ENCODE measurements at places on chromosomes 5 and 9.
A peak's percentile ranks its signal among the peaks of the same experiment; 100 is the strongest.

- DNase-seq: no peak
These were observed 19.9 kb upstream of the PCA3 start for GRCh38 chr9:76744336-76744735.

DNA sequence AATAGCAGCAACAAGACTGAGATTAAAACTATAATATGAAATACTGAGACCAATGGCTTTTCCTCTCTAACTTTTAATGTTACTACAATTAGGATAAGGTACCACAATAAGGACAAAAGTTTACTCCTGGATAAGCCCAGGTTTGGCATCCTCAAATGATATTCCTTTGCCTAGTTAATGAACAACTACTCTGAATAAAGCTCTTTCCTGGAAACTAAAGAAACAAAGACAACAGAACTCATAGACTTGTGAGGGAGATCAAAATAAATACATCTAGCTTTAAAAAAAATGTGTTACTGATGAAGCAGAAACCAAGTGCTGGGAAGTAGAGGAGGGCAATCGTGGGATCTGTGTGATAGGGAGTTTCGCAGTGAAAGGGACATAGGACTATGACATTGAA lies 19.3 kb upstream of the RAPGEF6 start:
- no peak for DNase-seq

DNA sequence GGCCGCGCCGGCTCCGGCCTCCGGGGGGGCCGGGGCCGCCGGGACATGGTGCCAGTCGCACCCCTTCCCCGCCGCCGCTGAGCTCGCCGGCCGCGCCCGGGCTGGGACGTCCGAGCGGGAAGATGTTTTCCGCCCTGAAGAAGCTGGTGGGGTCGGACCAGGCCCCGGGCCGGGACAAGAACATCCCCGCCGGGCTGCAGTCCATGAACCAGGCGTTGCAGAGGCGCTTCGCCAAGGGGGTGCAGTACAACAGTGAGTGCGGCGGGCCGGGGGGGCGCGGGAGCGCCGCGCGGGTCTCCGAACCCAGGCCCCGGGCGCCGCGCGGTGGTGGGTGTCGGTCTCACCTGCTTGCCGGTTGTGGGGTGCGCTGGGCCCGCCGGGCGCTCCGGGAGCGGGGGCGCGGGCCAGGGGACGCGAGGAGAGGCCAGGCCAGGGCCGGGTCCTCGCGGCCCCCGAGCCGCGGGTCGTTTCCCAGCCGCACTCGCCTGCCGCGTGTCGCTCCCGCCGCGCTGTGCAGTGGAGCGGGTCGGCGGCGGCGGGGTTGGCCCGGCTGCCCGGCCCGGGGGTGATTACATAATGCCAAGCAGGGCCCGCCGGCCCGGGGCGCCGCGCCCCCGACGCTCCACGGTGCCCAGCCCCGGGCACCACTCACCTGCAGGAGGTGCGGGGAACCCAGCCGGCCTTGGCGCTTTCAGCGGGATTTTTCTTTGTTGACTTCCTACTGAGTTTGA lies 492 bp downstream of the RABL6 start:
- no peak for DNase-seq

DNA sequence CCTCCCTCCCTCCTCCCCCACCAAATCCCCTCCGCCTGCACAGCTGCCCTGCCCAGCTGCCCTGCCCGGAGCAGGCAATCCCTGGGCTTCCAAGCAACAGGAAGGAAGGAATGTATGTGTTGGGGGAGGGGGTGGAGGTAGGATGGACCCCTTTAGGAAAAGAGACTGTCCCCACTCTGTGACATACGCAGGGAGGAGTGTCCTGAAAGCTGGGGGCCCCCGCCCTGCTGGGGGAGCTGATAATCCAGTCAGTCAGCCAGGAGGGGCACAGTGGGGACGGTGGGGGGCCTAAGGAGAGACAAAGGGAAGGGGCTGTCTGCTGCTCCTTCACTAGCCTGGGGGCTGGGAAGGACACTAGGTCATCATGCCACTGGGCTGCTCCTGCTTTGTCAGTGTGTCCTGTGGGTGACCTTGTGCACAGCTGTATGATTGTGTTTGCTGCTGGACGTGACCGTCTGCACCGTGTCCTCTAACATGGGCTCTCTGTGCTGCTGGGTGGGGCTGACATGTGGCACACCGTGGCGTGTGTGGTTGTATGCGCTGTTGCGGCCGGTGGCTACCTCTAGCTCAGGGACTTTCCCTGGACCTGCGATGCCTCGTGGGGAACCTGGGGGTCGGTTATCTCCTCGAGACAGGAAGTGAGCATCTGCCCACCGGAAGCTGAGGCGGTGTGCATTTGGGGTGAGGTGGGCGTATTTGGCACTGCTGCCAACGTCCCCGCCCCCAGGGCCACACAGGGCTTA lies 3.0 kb downstream of the N4BP3 start:
- no peak for DNase-seq

DNA sequence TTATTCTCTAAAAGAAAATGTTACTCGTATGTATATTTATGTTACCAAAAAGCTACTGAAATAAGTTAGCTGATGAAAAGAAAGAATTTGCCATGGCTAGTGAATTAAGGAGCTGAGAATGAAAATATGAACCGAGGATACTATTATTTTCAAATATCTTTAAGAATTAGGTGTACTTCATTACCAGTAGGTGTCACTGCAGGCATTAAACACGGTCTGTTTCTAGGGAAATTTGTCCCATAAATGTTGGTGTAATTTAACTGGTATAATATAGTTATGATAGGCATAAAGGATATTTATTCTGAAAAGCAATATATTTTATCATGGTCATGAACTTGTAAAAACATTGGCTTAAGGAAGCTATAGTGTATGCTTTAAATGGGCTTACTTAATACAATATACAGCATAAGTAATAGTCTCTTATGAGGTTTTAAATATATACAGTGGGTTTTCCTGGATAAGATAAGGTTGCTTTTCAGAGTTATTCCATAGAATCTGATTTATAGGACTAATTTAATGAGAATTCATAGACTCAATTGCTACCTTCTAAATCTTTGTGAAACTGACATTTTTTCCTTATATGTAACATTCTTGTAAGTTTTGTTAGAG lies 72.4 kb upstream of the MPDZ start:
- DNase-seq: peak; percentile 32

DNA sequence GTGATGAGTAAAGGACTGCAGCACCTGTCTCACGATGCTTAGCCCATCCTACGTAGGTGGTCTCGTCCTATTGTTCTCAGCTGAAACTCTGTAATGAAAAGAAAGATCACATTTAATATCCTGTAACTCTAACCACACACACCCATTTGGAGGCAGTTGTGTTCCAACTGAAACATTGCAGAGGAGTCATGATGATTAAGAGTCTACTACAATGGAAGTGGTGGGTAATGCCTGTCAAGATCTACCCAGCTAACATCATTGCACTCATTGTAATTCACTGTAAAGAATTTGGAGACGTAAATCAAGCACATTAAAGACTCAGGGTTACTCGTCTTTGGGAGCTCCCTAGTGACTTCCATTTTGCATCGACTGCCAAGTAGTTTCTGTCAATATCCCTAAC lies 106.0 kb upstream of the PTPN3 start:
- peak; percentile 10 for DNase-seq

DNA sequence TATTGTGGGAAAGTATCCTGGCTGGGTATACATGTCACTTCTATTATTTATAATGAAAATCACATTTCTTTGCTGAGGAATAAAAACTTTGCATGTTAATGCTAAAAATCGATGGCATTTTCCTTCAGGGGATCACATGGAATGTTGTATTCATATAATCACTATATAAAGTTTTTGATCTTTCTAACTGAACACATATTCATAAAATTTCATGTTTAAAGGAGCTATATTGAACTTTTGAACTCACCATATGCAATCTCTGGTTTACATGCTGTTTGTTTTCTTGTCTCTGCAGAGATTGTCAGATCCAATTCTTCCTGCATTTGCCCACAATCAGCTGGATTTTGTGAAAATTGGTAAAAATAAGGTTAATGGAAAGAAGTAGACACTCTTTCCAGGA lies 33.4 kb upstream of the TRAF1 start:
- DNase-seq: no peak

- no peak for DNase-seq
These were observed 176.1 kb upstream of the MVB12B start for GRCh38 chr9:126150411-126151030.

- DNase-seq: no peak
These were observed 11.4 kb upstream of the DNAH5 start for GRCh38 chr5:13955896-13956295.

GRCh38 chr5:84275609-84276008 lies 109.1 kb downstream of the EDIL3 start:
- DNase-seq: no peak

- DNase-seq: no peak
These were observed 66.4 kb downstream of the PRRT1B start for GRCh38 chr9:131611586-131612315.

GRCh38 chr5:89850513-89850865 lies 559.1 kb downstream of the CETN3 start:
- DNase-seq: no peak

DNA sequence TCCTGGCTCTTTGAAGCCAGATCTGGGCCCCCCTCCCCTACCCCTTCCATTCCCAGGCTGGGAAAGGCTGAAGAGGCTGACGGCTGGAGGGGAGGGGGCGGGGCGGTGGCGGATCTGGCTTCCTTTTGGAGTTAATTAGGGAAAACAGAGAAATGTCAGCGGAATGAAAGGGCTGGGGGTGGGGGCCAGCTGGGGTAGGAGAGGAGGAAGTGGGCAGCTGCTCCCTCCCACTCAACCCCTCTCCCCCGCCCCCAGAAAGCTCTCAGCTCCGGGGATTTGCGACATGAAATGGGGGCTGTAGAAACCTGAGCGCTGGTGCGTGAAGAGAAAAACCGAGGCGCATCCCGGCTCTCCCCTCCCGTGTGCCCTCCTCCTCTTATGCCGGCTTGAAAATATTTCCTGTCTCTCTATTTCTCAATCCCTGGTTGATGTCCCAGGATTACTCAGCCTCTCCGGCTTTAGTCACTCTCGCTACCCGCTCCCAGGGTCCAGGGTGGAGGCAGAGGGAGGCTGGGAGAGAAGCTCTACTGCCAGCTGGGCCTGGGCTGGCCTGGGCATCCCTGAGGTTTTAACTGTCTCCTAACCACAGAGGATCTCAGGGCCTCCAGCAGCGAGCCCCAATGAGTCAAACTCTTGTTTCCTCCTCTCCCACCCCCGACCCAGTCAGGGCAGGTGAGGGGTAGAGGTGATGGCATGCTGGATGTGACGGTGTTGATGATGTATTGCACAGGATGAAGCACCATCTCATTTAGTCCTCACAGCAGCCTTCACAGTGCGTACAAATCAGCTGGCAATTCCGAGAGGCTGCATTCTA lies 20.1 kb downstream of the PCDHGC5 start:
- peak; percentile 98 for DNase-seq

- DNase-seq: no peak
These were observed 34.8 kb downstream of the THBS4 start for GRCh38 chr5:80069918-80070318.

GRCh38 chr5:135240283-135240633 lies 158.8 kb downstream of the MACROH2A1 start:
- DNase-seq: no peak

GRCh38 chr5:6886866-6887265 lies 173.6 kb downstream of the TENT4A start:
- DNase-seq: no peak

DNA sequence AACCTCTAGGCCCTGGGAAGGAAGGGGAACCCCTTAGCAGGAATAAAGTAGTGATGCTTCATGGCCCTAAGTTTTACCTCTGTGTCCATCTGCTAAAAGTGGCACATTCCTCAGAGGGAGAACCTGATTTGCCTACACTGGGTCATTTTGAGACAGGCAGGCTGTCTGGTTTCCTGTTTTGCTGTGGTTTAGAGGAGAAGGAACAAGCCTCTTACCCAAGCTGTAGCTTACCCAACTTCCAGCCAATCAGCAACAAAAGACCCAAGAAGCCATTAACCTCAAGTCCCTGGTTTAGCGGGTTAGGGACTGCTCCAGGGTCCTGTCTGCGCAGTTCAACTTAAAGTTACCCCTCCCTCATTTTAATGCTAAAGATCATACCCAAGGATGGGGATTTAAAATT lies 411.0 kb downstream of the MAT2B start:
- DNase-seq: no peak

- no peak for DNase-seq
These were observed 70.2 kb downstream of the KCNT1 start for GRCh38 chr9:135772056-135772646.

DNA sequence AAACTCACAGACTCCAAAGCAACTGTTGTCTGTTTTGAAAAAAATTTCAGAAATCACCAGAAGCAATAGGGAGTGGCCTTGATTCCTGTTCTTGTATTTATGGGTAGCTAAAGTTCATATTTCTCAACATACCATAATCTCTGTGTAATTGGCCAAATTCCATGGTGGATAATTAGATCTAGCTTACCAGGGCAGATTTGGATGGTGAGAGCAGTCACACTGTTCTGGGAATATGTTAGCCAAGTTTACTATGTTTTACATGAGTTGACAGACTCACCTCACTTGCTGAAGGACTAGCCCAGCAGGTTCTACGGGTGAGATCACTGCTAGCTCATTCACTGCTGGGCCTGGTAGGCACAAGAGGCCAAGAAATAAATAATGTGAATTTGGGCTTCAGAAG lies 32.7 kb upstream of the CDKN2B start:
- no peak for DNase-seq

- no peak for DNase-seq
These were observed 68.7 kb downstream of the RAPGEF1 start for GRCh38 chr9:131671133-131671520.

DNA sequence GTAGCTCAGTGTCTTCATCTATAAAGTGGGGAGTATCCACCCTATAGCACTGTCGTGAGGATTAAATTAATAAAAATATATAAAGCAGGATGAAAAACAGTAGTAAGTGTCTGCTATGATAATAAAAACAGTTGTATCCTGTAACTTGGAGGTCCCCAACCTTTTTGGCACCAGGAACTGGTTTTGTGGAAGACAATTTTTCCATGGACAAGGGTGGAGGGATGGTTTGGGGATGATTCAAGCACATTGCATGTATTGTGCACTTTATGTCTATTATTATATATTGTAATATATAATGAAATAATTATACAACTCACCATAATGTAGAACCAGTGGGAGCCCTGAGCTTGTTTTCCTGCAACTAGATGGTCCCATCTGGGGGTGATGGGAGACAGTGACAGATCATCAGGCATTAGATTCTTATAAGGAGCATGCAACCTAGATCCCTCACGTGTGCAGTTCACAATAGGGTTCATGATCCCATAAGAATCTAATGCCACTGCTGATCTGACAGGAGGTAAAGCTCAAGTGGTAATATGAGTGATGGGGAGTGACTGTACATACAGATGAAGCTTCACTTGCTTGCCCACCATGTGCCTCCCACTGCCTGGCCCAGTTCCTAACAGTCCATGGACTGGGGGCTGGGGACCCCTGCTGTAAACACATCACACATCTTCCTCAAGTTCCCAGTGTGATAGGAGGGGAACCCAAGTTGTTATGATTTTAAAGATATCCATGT lies 177.4 kb upstream of the DAPK1 start:
- no peak for DNase-seq

- no peak for DNase-seq
These were observed 185.9 kb upstream of the RASA1 start for GRCh38 chr5:87081511-87082372.

- no peak for DNase-seq
These were observed 145.0 kb downstream of the ADCY2 start for GRCh38 chr5:7540736-7541485.

GRCh38 chr5:151663617-151664293 lies 23.0 kb downstream of the SPARC start:
- DNase-seq: no peak

Measured in fibroblast of skin of left quadriceps (primary cell).